Activated T-cell treated with anti-CD3 and anti-CD28 coated beads, Interleukin-2, amount 50 U/mL, for 24 hours (primary cell): ENCODE measurements at places on chromosomes 3 and 15.

GRCh38 chr3:10493202-10493589, 12.2 kb downstream of the ATP2B2 start:
- DNase-seq = no peak

DNA sequence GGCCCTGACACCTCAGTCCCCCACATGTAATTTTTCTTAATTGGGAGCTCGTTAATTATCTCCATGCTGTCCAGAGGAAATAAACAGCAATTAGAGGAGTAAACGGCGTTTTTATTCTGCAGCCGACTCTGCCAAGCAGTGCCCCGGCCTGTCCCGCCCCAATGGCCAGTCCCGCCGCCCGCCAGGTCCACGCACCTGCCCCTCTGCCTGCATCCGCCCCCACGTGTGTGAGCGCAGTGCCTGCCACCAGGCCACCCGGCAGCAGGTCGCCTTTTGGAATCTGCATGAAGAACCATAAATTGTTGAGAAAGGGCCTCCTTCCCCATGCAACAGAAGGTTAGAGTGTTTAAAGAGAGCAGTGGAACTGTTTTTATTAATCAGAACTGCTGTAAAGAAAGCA, 87.5 kb upstream of the LINGO1 start:
- DNase-seq = no peak

GRCh38 chr3:99534951-99535704, 103.3 kb upstream of the COL8A1 start:
- DNase-seq = no peak

DNA sequence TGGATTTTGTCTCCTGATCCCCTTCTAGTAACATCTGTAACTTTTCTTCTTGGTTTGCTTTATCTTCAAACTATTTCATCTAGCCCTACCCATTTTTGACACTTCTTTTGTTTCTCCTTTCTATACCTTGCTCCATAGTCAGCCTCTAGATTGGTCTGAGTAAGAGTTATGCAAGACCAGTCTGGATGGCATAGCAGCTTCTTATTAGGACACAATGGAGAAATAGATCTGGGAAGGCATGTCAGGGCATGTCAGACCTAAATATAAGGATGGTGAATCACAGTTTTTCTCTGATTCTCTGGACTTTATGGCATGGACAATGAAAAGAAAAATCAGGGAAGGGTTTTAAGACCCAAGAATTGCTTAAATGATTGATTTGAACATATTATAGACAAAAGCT, 452.5 kb downstream of the RAP2B start:
- no peak for DNase-seq

DNA sequence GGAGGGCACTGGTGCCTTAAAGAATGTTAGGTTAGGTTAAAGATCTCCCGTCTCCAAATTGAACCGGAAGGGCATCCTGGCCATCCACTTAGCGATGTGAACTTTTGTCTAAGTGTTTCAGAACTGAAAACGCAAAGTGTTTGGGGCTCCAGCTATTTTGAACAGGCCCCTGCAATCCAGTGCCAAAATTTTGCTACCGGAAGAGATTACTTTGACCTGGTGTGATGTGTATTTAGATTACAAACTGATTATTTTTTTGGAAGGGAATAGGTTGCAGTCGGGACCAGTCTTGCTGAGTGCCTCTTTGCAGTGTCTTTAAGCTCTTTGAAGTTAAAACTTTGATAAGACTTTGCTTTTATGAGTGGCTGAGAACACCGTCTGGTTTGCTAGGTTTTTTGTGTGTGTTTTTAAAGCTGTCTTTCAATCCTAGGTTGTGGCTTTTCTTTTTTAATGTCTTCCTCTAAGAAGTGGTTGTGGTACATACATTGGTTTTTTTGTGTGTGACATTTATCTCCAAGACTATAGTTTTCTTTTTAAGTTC, 179.6 kb downstream of the OR4M2 start:
- DNase-seq = no peak
